Camera-type eye (tissue), 1 donor: ENCODE measurements at places on chromosomes 7 and 10. TPM values are rescaled to one million over a fixed set of nuclear protein-coding genes. Genes with fewer than 3 reads are reported as not detected.

Gene VAX1
- total RNA-seq, result 0.33 TPM

Gene THNSL1
- 13.0 TPM for total RNA-seq

Gene NXPH1
- 1.6 TPM for total RNA-seq

Gene HOXA2
- not detected for total RNA-seq

Gene NUTM2A
- 1.9 TPM for total RNA-seq

Gene MMD2
- 5.7 TPM for total RNA-seq

Gene ZNF365
- 2.9 TPM for total RNA-seq

Gene EBLN1
- total RNA-seq, result not detected
